ENCODE measurements at places on chromosomes 5 and 9.

- no peak for DNase-seq
Measured at GRCh38 chr9:120264528-120264927, 315.4 kb downstream of the CDK5RAP2 start.

- no peak for DNase-seq
Measured at GRCh38 chr9:137970098-137970497, 92.5 kb downstream of the CACNA1B start.

DNA sequence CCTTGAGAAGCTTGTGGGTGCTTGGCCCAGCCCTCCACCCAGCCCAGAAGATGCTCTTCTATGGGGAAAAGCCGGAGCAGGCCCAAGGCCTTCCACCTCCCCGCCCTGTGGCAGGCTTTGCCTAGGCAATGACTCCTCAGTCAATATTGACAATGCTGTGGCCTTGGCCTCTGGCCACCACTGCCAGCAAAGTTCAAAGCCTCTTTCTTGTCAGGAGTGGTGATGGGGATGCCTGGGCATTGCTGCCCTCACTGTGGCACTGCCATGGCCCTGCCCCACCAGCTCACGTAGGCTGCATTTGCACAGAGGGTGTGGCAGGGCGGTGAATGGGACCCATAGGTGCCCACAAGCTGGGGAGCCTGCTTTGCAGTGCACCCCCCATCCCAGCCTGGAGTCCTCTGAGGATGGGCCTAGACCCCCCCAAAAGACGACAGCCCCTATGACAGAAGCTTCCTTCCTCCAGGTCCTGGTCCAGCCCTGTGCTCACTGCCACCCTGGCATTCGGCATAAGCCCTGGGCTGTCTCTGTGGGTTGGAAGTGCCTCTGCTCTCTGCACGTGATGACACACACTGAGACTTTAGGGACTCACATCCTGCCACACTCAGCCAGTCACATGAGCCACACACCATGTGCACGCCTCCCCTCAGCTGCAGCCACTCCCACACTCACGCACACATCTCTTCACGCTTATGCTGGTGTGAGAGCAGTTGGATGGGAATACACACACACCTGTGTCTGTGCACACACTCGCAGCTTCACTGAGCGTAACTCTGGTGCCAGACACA, 31.1 kb downstream of the MORN5 start:
- no peak for DNase-seq

DNA sequence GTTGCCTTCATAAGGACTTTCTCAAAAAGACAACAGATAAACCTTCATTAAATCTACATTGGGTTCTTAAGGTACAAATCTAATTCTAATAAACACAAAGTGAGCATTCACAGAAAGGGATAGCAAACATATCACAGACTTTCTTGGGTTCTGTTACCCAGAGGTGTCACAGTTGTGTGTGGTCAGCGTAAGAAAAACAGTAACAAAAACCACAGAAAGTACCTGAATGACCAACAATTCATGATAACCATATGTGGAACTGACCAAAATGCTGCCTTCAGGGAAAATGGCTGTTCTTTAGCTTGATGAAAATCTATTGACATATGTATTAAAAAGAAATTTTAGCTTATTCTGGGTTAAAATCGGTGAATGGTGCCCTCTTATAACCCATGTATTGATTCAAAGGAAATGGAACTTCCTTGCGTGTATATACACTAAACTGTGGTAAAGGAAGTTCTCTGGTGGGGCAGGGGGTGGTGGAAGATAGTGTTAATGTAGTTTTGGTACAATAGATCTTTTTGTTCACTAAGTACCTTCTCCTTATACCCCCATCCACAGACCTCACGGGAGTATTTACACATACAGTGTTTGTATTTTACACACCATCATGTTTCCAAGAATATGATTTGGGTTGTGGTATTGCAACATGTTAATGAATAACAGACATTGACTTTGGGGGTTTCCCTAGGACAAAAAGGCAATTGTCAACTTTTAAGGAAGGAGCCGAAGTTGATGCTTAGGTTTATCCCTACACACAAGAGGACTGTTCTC, 152.5 kb downstream of the APBA1 start:
- DNase-seq = no peak

GRCh38 chr5:37886242-37886905, 46.5 kb upstream of the GDNF start:
- no peak for DNase-seq

DNA sequence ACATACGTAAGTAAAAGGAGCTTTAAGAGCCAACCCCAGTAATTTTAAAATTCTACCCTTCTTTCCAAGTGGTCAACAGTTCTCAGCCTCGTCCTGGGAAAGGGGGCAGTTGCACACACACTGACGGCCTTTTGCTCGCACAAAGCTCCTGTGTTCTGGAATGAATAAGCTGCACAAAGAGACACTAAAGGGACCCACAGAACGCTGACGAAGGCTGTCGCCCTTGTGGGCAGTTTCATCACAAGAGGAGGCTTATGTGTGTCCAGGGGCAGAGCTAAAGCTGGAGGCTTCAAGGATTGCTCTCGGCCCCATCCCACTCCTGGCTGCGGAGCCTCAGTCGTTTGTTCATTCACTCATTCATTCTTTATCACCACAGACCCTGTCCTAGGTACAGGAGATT, 67.0 kb upstream of the NEK6 start:
- no peak for DNase-seq

GRCh38 chr5:157570531-157571200, 4.9 kb downstream of the ADAM19 start:
- DNase-seq = no peak

DNA sequence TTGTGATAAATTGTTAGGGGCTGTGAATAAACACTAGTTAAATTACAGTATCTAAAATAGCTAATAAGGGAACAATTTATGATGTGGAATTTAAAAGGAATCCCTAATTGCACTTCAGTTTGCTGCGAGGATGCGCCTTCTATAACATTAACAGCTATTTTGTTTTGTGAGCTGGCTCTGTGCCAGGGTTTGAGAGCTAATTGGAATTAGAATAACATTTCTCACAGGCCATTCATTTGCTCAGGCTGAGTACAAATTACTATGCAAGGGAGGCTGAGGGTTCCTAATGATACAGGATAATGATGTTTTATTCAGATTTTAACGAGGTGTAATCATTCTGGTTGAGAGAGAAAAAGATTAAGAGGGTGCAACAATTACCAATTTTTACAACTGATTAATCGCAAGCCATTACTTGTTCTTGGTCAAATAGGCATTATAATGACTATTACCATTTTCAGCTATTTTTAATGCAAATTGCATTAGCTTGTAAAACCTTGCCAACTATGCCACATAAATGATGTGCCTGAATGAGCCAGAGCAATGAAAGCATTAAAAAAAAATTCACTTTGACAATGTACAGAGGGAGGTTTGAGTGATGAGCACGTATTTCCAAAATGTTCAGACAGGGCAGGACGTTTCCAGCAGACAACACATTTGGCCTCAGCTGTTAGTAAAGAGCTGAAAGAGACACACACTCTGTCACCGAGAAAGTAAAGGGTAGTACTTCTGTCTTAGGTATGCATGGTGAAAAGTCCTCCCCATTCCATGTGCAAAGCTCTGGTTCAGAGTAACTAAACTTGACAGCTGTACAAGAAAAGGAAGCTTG, 576.5 kb downstream of the TLE1 start:
- DNase-seq = no peak

- DNase-seq = no peak
Measured at GRCh38 chr5:40347981-40348725, 331.6 kb upstream of the PTGER4 start.

- DNase-seq = no peak
Measured at GRCh38 chr5:14438195-14438606, 143.4 kb upstream of the OTULINL start.

DNA sequence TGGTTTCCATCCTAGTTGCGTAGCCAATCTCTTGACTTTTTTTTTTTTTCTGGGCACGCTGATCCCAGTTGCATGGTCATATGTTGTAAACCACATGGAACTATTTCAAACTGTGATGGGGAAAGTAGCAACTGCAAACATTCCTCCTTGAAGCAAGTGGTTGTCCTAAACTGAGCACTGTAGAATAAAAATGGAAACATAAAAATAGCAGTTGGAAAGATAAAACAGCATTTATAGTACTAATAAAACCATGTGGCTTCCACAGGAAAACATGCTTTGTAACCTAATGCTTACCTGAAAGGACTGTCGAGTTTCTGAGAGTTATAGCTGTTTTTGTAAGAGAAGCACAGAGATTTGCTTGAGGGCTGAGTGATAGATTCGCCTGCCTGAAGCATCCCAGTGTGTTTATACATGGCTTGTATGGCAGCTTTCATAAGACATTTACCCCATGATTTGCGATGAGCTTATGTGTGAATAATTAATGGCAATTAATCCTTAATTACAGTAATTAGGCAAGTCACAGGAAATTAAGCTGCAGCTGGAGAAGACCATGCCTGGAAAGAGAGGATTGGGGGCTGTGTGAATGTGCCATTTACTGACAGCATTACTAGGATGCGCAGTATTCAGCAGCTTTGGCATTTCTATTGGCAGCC, 136.5 kb downstream of the PBX3 start:
- no peak for DNase-seq

- no peak for DNase-seq
Measured at GRCh38 chr5:112625246-112625645, 112.4 kb upstream of the APC start.

GRCh38 chr5:14101922-14102321, 41.2 kb upstream of the TRIO start:
- DNase-seq = no peak

DNA sequence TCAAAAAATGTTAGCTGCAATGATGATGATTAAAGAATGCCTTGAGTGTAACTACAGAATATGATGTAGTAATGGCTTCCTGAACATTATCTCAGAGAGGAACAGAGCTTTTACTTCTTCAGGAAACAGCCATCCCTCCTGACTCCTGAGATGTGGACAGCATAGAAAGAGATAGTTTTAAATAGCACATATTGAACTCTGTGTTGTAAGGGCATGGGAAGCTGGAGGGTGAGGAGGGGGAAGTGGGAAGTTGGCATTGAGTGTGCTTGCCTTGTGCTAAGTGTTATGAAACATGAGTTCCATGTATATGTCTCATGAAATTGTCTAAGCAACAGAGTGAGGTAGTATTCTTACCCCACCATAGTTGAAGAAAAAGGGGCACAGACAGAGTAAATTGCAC, 161.5 kb upstream of the SLC28A3 start:
- no peak for DNase-seq

DNA sequence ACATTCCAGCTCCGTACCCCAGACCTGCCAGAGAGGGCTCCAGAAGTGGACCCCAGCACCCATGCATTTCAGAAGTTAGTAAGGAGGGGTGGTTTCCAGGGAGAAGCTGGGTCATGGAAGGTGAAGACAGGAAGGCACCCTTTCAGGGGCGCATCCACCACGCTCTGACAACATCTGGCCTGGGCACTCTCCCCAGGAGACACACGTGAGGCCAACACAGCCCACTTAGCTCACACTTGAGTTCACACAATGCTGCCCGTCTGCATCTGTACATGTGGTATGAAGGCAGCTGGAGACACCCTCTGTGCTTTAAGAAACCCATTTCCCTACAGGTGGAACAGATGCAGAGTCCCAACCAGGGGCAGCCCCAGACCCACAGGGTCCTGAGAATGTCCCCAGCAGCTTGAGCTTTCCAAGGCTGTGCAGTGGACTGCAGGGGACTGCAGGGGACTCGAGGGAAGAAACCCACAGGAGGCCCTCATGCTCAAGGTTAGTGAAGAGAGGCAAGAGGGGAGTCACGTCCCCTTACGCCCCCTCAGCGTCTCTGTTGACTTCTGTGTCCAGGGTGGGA, 326.8 kb upstream of the IRX1 start:
- DNase-seq = no peak

- no peak for DNase-seq
Measured at GRCh38 chr5:65837139-65837538, 89.2 kb upstream of the ERBIN start.

DNA sequence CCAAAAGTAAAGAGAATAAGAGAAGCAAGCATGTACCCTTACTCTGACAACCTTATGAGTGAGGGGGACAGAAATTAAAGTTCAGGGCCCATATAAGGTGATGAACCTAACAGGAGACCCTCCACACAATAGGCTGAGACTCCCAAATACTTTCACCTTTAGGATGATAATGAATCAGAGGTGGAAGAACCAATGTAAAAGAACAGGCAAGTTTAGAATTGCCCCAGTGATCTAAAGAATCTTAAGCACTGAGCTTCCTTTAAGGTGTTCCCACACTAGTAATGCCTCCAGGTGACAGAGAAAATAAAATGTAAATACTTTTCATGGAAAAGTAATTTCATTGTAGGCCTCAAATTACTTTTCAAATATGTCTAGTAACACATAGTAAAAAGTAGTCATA, 8.2 kb upstream of the FAM151B start:
- DNase-seq = no peak

DNA sequence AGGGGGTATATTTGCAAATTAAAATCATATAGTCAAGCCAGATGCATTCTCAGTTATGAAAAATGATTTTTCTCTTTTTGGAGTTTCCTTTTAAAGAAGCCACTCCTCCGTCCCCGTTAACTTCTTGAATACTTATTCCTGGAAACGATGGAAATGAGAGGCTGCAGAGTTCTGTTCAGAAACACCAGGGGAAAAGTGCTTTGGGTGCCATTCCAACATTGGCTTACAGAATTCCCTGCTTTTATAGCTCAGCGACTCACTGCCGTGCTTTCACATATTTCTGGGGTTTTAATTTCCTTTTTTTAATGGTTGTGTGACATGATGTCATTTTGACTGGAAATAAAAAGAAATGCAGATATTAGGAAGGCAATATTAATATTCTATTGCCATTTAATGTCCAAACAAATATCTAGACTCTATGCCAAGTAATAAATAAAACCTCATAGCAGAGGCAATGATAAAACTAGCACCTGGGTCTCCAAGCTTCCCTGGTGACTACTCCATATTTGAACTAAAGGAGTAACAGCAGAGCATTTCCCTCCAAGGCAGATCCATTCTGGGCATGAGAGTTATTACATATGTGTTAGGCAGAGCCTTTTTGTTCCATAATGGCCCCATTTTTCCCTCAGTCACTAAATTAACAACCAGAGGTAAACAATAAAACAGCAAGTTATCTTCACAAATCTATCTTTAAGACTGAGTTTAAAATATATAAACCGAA, 363.4 kb downstream of the EBF1 start:
- no peak for DNase-seq

GRCh38 chr9:4986296-4986695, 1.2 kb downstream of the JAK2 start:
- no peak for DNase-seq

DNA sequence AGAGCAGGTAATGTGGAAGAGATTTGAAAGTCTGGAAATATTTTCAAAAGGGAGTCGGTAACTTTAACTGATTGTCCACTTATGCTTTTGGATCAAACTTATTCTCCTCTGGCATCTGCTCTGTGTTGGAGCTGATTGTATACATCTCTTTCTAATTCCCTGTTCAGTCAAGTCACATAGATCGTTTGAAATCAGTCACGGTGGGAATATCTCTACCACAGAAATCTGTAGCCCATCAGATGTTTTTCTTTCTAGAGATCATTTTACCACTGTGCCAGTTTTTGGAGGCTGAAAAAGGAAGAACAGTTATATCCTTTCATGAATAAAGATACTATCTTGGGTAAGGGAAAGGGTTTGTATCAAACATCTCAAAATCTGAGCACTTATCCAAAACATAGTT, 1853.3 kb downstream of the EFNA5 start:
- DNase-seq = no peak

All from SW 1271 (cell line).